ENCODE measurements at places on chromosomes 16 and 17. TPM values are rescaled to one million over a fixed set of nuclear protein-coding genes. Genes with fewer than 3 reads are reported as not detected.

GRCh38 chr17:65292430-65292829, 155.3 kb downstream of the RGS9 start:
- DNase-seq, result no peak

DNA sequence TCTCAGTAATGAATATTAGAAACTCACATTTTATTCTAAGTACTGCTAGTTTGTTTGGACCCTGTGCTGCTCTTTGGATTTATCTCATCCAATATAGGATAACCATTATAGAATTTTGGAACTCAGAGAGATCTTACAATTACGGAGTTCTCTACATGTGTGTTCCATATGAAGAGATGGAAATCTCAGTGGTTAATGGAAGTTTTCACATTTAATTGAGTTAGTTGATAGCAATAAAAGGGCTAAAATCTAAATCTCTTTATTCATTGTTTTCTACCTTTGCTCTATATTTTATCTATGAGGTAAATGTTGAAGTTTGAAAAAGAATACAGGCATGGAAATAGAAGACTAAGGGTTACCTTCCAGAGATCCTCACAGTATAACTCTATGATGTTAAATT, 558.0 kb upstream of the KIF2B start:
- no peak for DNase-seq

The ZG16 gene
- 2.1 TPM for total RNA-seq

The KRTAP4-9 gene
- not detected for total RNA-seq

The PGP gene
- total RNA-seq, result 20.6 TPM

The BCL7C gene
- 21.4 TPM for total RNA-seq

DNA sequence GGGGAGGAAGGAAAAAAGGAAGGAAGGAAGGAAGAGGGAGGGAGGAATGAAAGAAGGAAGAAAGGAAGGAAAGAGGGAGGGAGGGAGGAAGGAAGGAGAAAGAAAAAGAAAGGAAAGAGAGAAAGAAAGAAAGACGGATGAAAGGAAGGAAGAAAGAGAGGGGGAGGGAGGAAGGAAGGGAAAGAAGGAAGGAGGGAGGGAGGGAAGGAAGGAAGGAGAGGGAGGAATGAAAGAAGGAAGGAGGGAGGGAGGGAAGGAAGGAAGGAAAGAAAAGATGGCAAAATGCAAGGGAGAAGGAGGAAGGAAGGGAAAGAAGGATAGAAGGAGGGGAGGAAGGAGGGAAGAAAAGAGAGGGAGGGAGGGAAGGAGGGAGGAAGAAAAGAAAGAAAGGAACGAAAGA, 257.3 kb upstream of the C16orf82 start:
- DNase-seq, result no peak

- DNase-seq, result no peak
Observed at GRCh38 chr16:7369204-7369603, 36.6 kb downstream of the RBFOX1 start.

The KRTAP1-1 gene
- total RNA-seq, result not detected

The OTOP2 gene
- total RNA-seq, result 0.16 TPM

- DNase-seq, result no peak
Observed at GRCh38 chr16:24372824-24373223, 116.7 kb downstream of the CACNG3 start.

The PSMC3IP gene
- total RNA-seq, result 1.5 TPM

DNA sequence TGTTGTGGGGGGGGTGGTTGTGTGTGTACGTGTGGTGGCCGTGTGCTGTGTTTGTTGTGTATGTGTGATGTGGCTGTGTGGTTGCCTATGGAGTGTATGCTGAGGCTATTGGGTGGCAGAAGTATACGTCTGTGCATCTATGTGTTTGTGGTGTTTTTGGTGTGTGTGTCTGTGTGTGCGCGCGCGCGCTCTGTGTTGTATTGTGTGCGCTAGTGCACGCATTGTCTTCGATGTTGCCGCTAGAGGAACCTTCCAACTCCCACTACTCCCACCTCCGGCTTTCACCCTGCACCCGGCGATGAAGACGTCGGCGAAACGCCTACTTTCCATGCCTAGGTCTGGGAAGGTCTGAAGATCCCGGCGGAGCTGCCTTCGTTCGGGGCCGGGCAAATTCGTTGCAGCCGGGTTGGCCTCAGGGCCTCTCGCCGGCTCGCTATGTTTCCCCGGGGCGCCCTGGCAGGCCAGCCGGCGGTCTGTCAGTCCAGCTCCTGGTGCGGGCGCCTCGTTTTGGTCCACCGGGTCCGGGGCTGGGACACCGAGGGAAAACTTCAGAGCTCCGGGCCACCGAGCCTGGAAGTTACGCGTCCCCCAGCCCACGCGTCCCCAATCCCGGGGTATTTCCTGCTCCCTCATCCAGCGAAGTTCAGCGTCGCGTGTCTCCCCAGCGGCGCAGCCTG, 5.2 kb upstream of the DLX4 start:
- DNase-seq, result no peak

The SLC38A7 gene
- total RNA-seq, result 22.3 TPM

The NPTX1 gene
- total RNA-seq, result 3.2 TPM

The SALL1 gene
- total RNA-seq, result 4.7 TPM

DNA sequence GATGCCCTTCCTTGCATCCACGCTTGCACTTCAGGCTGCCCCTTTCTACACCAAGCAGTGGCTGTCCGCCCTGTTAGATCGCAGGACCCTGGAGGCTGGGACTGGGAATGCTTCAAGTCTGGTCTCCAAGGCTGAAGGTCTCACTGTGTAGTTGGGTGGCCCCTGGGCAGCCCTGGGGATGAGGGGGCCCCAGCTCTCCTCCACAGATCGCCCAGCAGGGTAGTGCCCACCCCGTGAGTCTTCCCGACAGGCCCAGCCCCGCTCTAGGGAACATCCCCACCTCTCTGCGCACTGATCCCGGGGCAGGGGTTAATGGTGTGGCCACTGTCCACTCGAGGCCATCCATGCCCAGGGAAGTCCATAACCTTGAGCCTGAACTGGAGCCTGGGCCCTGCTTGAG, 10.3 kb downstream of the ZNF213 start:
- no peak for DNase-seq

DNA sequence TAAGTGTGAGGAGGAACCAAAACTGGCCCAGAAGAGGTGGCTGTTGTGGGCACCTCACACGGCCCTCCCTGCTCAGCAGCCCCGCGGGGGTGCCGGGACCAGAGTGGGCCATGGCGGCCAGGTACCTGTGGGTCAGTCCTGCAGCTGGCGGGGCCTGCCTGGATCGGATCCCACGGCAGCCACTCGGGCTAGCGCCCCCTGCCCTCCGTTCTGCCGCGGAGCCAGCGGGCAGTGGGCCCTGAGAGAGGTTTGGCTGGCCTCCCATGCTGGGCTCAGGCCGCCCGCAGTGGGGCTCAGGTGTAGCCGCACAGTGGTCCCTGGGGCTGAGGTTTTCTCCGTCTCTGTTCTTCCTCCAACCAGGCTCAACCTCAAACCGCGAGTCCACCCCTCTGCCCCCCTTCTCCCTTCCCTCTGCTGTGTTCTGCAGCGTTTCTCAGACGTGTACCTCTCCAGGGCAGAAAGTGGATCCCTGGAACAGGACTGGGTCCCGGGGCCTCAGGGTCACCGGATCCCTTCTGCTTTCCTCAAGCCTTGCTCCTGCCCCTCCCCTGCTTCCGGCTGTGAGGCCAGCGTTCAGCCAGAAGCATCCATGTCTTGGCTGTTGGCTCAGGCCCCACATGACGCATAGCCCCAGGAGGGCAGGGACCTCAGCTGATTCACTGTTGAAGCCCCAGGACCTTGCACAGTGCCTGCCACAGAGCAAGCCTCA, 28.6 kb upstream of the ITGA3 start:
- DNase-seq, result peak; percentile 67

- no peak for DNase-seq
Observed at GRCh38 chr16:81337097-81337496, 22.3 kb downstream of the GAN start.

The GPR179 gene
- 0.03 TPM for total RNA-seq

GRCh38 chr16:89334461-89334860, 117.0 kb downstream of the ZNF778 start:
- DNase-seq, result no peak

The ZNF174 gene
- total RNA-seq, result 8.0 TPM

The TAC4 gene
- not detected for total RNA-seq

DNA sequence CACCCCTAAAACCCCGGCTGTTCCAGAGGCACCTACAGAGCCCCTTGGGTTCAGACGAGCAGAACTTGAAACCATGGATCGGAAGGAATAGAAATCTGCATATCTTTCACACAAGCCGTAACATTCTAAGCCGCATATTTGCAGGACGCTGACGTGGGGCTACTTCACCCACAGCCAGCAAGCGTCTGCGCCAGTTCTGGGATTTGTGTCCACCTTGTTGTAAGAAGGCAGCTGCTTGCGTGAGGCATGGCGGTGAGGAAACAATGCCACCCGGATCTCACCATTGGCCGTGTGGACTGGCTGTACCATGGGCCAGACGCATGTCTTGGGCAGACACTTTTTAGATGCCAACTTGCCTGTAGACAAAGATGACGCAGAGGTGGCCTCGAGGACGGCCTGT, 34.5 kb downstream of the TNFRSF13B start:
- DNase-seq, result no peak

DNA sequence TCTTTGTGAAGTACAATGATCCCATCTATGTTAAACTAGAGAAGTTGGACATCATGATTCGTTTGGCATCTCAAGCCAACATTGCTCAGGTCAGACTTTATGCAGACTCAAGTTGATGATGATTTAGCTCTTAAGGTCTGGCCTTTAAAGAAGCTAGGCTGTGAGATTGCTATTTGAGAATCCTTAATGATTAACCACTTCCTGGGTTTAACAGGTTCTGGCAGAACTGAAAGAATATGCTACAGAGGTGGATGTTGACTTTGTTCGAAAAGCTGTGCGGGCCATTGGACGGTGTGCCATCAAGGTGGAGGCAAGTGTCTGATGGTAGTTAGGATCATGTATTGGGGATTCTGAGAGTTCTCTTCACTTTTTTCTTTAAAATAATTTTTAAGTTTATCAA, 40.3 kb downstream of the AP2B1 start:
- peak; percentile 27 for DNase-seq

DNA sequence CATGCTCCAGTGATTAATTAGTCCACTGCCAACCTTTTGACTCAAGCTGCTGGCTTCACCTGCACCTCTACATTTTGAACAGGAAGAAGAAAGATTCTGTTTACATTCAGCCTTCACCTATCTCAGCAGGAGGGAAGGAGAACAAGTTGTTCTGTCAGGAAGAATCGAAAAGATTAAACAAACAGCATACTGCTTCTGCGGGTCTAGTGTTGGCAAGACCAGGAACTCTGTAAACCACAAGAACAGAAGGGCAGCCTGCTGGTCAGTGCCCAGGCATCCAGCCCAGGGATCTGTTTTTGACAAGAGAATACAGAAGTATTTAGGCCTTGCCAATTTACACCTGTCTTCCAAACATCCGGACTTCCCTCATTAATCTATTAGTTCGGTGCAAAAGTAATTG, 189.7 kb downstream of the CHD9NB start:
- DNase-seq, result no peak

The KRTAP9-1 gene
- total RNA-seq, result not detected

The SLC52A1 gene
- 0.13 TPM for total RNA-seq

The CEP131 gene
- total RNA-seq, result 8.8 TPM

The KRT16 gene
- 1.1 TPM for total RNA-seq

DNA sequence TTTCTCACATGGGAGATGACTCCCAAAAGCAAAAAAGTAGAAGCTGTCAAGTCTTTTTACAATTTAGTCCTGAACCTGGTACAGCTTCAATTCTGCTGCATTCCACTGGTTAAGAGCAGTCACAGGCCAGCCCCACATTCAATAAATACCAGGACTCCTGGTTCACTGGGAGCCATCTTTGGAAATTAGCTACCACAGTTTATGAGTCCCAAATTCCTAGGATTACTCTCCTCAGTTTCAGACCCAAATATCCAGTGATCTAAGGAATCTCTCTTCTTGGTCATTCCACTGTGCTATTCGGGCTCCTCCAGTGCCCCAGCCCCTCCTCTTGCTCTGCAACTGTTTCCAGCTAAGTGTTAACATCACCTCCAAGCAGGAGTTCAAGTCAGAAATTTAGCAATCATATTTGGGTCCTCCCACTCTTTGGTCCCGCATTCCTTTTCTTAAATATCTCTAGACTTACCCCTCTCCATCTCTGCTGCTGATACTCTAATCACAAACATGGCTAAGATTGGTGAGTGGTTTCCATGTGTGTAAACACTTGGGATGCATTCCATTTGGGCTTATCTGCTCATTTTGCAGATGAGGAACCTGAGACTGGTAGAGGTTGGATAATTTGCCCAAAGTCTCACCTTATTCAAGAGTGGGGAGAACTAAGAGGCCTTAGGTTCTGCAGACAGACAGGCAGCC, 9.6 kb upstream of the WIPF2 start:
- no peak for DNase-seq

The MILR1 gene
- total RNA-seq, result 0.47 TPM
